Bone marrow (tissue), 2 donors: ENCODE measurements at places on chromosomes 12 and 14.

DNA sequence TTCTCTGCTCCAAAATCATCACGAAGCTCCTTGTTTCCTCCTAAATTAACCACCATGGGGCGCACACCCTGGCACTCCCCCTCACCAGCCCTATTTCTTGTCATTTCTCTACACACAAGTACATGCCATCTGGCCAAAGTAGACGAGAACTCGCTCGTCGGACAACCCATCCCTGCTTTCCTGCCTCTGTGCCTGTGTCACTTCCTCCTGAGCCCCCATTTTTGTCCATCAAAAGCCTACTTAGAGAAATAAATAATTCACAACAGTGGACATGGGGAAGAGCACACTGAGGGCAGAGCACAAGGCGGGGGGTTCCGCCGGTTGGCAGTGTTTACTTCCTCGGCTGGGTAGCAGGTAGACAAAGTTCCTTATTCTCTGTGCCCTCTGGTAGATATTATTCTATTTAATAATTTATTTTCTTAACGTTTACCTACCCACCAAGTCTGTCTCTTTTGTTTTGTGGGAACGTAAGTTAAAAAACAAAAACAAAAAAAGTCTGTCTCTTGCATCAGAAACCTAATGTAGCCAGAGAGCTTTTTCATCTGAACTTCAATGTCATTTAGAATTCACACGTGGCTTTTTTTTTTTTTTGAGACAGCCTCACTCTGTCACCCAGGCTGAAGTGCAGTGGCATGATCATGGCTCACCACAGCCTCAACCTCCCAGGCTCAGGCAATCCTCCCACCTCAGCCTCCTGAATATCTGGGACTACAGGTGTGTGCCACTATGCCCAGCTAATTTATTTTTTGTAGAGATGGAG is 6.0 kb downstream of the VPS37B start:
- no peak for DNase-seq

- no peak for DNase-seq
Measured at GRCh38 chr12:1769809-1770494, 50.4 kb upstream of the LRTM2 start.

GRCh38 chr12:125193376-125194152 is 128.3 kb downstream of the AACS start:
- DNase-seq: no peak

GRCh38 chr14:100972118-100972897 is 68.8 kb upstream of the RTL1 start:
- DNase-seq: no peak

DNA sequence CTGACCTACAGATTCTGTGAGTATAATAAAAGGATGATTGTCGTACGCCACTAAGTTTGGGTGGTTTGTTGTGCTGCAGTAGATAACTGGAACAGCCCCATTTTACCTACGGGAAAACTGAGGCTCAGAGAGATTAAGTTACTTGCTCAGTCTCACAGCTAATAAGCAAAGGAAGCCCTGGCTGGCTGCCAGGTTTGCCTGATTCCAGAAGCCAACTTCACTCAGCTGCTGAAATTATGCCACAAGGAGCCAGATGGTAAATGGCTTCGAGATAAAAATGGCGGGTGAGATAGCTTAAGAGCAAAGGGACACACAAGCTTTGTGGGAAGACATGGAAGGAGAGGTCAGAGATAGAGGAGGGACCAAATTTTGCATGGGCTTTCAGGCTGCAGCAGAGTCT is 191.5 kb upstream of the NOS1 start:
- no peak for DNase-seq

DNA sequence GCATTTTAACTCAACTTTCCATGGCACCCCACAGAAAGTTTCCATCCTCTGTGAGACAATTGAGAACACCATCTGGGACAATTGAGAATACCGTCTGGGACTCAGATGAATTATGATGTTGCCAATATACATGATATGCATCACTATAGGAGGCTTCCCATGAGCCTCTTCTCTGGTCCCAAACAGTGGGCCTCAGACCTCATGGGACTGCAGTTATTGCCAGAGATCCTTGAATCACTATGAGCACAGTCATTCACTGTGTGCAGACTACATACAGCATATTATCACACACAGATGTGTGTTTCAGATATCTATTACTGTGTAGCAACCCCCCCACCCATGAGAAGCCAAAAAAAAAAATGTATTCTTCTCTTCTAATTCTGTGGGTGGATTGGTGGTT is 134.4 kb downstream of the GXYLT1 start:
- no peak for DNase-seq

GRCh38 chr12:81086342-81086741 is 8.5 kb downstream of the ACSS3 start:
- DNase-seq: no peak

DNA sequence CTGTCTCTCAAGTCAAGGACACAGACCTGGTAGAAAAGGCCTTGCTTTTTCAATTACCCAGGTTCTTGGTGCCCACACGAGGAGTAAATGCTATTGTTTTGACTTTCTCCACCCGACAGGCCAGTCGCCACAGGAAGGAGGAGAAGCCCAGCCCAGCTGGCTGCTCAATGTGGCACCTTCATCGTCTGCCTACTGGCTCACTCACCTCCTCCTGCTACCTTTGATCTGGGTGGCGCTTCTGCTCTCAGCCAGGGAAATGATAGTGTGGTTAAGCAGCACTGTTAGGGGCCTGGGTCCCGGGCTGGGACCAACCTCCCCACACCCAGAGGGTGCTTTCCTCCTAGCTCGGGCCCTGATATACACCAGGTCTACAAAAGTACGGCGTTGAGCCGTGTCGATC is 75.0 kb upstream of the FZD10 start:
- DNase-seq: no peak

DNA sequence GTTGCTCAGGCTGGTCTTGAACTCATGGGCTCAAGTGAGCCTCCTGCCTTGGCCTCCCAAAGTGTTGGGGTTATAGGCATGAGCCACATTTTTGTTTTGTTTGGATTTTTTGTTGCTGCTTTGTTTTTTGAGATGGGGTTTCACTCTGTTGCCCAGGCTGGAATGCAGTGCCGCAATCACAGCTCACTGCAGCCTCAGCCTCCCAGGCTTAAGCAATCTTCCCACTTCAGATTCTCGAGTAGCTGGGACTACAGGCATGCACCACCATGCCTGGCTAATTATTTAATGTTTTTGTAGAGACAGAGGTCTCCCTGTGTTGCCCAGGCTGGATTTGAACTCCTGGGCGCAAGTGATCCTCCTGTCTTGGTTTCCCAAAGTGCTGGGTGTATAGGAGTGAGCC is 5.7 kb upstream of the PLEK2 start:
- no peak for DNase-seq
